Stimulated activated naive CD8-positive, alpha-beta T cell treated with anti-CD3 and anti-CD28 coated beads, Interleukin-15, Interleukin-2, amounts not matched to agents 100 U/mL and 50 U/mL, for 24 hours (primary cell): ENCODE measurements at places on chromosomes 2 and 18.

DNA sequence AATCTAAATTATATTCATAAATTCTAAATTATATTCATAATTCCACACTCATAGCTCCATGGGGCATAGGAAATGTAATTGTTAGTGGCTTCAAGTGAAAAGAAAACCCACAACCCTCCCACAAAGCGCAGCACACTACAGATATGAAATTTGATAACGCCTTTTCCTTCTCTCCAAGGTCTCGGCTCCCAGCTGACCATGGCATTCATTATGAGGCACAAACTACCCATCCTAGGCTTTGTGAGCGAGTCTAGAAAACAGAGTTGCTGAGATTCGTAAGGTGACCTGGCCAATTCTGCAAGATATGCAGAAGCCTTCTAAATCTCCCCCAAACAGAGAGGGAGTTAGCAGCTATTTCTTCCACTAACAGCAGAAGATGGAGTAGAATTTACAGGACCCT lies 5.4 kb downstream of the NPPC start:
- no peak for DNase-seq

GRCh38 chr2:234375176-234375880 lies 121.6 kb downstream of the ARL4C start:
- DNase-seq = no peak

DNA sequence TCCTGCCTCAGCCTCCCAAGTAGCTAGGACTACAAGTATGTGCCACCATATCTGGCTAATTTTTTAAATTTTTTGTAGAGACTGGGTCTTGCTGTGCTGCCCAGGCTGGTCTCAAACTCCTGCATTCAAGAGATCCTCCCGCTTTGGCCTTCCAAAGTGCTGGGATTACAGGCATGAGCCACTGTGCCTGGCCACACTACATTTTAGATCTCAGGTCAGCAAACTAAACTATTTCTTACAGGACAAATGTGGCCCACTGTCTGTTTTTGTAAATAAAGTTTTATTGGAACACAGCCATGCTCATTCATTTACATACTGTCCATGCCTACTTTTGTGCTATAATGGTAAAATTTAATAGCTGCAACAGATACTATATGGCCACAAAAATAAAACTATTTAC lies 17.8 kb downstream of the INO80D start:
- DNase-seq = no peak

DNA sequence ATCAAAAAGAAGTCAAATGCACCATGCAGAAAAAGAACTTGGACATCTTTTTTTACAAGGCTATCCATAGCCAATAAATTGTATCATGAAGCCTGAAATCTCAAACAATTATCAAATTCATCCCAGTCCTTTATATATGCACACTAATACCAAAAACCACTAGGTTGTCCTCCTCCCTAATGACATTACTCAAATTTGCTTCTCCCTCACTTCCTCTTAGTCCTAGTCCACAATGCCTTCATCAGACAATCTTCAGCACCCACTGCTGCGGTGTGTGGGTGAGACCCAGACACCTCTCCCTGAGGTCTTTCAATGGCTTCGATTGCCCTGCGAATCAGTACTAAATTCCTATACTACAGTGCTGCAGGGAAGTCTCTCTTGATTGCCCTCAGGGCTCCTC lies 58.1 kb downstream of the CLASP1 start:
- no peak for DNase-seq

GRCh38 chr2:237217995-237218616 lies 132.4 kb downstream of the COPS8 start:
- no peak for DNase-seq

DNA sequence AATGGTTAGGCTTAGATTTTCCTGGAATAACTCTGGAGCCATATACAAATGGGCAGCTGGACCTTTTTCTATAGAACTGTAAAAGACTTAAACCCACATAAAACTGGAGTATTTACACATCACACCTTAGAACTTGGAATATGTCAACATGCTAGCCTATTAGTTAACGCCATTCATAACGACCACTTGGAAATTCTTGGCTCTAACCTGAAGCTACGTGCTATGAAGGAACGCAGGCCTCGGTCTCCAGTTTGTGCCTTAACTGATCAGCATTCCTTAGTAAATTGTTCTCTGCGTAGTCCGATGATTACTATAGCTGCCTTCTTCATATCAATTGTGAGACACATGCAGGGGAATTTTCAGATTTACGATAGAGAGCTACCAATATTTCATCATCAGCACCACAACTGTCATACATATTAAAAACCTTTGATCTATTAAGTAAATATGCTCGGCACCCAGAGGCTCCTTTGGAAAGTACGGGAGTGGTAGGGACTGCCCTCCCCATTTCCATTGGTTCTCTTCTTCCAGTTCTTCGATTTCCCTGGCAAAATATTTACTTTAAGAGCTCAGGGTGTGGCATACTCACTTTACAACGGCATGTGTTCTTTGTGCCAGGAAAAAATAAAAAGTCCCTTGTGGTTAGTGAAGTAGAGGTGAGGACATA lies 17.5 kb upstream of the CCL20 start:
- DNase-seq = no peak

DNA sequence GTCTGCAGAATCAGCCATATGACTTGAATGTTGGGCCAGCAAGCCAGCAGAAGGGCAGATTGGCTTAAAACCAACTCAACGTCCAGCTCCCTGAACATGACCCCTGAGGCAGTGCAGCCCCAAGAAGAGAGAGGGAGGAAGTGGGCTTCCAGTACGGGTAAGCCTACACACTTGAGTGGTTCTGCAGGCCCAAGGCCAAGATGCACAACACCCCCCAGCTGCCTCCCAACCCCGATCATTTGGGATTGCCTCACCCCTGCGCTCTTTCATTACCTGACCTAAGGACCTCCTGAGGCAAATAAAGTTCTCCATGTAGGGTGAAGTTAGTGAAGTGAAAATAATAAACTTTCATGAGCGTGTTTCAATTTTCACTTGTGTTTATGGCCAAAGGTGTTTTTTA lies 536.0 kb downstream of the TNS1 start:
- DNase-seq = no peak

- DNase-seq = no peak
Observed at GRCh38 chr2:213243189-213244044, 40.8 kb upstream of the SPAG16 start.

DNA sequence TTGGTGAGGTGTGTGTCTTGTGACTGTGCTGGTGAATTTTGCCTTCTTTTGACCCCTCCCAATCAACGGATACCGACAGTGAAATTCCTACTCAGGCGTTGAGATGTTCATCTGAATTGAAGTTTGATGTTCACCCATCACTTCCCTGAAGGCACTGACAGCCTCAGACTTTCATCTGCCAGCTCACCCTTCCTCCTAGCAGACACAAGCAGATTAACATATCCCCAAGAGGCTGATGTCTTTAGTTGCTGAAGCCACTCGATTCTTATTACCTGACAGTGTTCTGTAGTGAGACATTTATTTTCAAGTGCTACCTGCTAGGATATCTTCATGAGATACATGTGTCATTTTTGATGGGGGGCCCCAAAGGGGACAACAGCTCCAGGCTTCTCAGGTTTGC lies 1330.1 kb upstream of the PIK3C3 start:
- DNase-seq = no peak

DNA sequence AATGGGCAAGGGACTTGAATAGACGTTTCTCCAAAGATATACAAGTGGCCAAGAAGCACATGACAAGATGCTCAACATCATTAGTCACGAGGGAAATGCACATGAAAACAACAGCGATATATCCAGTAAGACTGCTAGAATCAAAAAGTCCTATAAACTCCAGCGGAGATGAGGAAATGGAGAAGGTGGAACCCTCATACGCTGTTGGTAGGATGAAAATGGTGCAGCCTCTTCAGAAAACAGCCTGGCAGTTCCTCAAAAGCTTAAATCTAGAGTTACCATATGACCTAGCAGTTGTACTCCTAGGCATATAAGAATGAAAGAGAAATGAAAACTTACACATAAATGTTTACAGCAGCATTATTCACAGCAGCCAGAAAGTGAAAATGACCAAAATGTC lies 48.1 kb downstream of the HPCAL1 start:
- no peak for DNase-seq

DNA sequence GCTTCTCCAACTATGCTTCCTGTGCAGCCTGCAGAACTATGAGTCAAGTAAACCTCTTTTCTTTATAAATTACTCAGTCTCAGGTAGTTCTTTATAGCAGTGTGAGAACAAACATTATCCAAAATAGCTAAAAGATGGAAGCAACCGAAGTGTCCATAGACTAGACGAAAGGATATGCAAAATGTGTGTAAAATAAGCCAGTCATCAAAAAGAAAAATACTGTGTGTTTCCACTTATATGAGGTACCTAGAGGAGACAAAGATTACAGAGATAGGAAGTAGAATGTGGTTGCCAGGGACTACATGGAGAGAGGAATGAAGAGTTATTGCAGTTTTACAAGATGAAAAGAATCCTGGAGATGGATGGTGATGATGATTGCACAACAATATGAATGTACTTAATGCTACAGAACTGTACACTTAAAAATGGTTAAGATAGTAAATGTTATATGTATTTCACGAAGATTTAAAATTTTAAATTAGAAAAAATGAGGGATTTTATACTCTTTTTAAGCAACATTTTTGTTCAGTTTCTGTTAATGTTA lies 99.3 kb upstream of the FN1 start:
- DNase-seq = no peak

- DNase-seq = no peak
Observed at GRCh38 chr2:240395896-240396622, 39.4 kb upstream of the GPC1 start.

- DNase-seq = no peak
Observed at GRCh38 chr2:238669046-238669445, 178.8 kb upstream of the TWIST2 start.

DNA sequence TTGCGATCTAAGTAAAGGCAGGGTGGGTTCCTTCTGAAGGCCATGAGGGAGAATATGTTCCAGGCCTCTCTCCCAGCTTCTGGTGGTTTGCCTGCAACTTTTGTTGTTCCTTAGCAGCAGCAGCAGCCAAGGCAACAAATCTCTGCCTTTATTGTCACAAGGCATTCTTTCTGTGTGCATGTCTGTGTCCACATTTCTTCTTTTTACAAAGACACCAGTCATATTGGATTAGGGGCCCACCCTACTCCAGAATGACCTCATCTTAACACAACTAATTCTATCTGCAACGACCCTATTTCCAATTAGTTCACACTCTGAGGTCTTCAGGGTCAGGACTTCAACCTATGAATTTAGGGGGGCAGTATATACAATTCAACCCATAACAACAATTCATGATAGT lies 587.5 kb downstream of the XIRP2 start:
- DNase-seq = no peak
